ENCODE measurements at places on chromosomes 12 and 14.

DNA sequence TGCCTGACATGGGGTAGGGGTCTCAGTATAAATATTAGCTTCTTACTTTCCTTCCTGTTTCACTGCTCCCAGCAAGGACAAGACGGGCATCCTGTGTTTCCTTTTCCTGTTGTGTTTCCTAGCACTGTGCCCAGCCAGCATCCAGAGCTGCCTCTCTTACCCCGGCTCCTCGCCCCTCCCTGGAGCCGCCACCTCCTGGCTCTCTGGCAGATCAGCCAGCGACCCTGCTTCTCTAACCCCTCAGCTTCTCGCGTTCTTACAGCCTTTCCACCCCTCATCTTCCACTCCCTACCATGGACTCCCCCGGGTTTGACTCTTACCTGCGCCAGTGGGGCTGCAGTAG, 17.8 kb downstream of the HDAC7 start:
- no peak for DNase-seq

DNA sequence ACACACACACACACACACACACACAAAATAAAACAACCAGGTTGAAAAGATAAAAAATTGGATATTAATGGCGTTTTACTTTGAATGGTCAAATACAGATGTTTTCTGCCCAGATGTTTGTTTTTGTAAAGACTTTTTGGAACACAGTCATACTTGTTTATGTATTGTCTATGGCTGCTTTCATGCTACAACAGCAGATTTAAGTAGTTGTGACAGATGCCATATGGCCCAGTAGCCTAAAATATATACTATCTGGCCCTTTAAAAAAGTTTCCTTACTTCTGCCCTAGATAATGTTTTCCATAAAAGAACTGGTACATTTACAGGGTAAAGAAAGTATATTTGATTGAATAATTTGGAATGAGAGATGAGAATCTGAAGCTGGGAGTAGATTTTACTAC, 1362.8 kb upstream of the SEL1L start:
- no peak for DNase-seq

- DNase-seq, result no peak
These were observed 43.8 kb downstream of the CALM1 start for GRCh38 chr14:90440592-90440991.

DNA sequence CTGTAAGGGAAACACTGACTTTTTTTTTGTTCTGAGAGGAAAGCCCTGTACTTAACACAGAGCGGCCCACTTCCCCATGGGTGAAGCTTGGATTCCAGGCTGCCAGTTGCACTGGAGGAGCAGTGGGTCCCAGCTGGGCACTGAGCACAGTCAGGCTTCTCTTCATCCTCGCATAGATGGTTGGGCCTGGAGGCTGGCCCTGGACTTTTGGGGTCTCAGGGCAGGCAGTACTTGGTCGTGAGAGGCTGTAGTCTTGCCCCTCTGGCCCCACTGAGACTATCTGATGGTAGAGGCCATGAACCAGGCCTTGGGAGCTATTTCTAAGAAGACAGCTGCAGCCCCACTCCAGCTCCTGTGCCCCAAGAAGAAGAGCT, 6.2 kb upstream of the LHX5 start:
- no peak for DNase-seq

DNA sequence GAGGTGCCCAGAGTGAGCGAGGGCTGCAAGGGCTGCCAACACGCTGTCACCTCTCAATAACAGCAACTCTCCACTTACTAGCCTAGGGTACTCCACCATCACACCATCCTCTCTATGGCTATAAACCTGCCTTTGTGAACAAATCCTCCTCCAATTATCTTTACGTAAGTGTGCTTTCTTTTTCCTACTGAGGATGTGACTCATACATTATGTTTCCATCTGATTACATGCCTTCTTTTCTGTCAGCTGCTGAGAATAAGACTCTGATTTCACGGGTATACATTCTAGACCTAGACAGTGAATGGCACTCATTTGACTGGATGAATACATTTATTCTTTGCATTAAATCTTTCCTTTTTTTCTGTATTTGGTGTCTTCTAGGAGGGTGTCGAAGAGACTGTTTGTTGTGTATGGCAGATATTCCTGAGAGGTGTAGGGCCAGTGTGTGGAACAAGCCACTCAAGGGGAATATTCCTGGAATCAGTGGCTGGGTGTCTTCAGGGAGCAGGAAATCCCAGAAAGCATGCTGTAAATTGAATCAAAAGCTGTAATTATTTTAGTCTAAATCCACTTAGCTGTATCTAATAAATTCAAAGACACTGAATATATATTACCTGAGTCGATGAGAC, 327.3 kb upstream of the TMTC1 start:
- no peak for DNase-seq

- DNase-seq, result no peak
These were observed 4.5 kb downstream of the CNOT2 start for GRCh38 chr12:70247653-70248199.

GRCh38 chr12:108801736-108802100, 55.7 kb downstream of the SSH1 start:
- no peak for DNase-seq

DNA sequence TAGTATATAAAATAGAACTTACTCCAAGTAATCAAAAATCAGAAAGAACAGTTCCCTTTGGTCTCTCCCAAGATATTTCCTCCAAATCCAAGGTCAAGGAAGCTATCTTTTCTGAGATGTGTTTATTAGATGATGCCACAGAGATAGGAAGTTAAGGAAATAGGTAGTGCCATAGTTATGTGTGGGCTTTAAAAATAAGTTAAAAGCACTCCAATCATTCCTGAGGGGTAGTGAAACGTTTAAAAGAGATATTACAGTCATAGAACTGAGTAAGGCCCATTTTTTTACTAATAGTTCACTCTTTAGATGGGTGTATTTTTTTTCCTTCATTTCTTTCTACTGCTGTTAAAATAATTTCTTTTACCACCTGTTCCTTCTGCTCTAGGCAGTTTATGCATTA, 1630.9 kb upstream of the SEL1L start:
- DNase-seq, result no peak

- DNase-seq, result no peak
These were observed 75.9 kb upstream of the C12orf71 start for GRCh38 chr12:27158297-27158696.

GRCh38 chr12:68944296-68945076, 11.5 kb upstream of the CPM start:
- DNase-seq, result no peak

DNA sequence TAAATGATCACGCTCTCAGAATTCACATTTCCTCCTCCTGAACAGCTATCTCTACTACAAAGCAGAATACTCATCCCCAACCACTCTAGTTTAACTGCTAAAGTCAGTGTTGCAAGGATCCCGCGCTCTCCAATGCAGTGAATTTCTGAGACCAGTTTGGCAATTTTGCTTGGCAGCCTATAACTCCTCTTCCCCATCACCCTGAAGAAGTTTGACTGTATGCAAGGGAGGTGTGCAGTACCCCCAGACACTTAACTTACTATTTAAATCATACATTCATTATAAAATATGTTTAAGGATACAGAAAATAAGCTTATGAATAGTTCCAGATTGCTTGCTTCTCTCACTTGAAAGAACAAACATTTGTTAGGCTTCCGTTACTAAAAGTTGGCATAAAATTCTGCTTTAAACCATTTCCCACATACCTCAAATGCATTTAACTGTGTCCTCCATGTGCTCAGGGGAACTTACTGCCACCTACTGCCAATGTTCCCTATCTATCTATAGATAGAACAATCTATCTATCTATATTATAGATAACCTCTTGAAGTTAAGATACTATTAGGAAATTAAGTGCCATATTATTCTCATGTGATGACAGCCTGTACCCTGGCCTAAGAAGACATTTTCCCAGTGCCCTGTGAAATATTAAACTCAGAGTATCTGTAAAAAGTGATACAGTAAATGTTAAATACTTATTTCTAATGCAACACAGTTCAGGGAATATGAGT, 2.4 kb downstream of the LGR5 start:
- no peak for DNase-seq

DNA sequence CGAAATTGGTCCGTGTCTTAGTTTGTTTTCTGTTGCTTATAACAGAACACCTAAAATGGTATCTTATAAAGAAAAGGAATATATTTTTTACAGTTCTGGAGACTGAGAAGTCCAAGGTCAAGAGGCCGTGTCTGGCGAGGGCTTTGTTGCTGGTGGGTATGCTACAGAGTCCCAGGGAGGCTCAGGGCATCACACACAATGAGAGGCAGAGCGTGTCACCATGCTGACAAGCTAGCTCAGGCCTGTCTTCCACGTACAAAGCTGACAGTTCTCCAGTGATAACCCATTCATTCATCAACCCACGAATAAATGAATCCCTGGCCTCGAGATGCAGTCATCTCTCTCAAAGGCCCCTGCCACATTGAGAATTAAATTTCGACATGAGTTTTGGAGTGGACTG, 56.7 kb upstream of the AEBP2 start:
- DNase-seq, result no peak

GRCh38 chr14:78254911-78255461, 84.8 kb downstream of the NRXN3 start:
- DNase-seq, result no peak

GRCh38 chr14:26765768-26766520, 168.1 kb upstream of the NOVA1 start:
- DNase-seq, result no peak

- peak; percentile 33 for DNase-seq
These were observed 40.5 kb downstream of the SLC2A14 start for GRCh38 chr12:7832059-7832696.

DNA sequence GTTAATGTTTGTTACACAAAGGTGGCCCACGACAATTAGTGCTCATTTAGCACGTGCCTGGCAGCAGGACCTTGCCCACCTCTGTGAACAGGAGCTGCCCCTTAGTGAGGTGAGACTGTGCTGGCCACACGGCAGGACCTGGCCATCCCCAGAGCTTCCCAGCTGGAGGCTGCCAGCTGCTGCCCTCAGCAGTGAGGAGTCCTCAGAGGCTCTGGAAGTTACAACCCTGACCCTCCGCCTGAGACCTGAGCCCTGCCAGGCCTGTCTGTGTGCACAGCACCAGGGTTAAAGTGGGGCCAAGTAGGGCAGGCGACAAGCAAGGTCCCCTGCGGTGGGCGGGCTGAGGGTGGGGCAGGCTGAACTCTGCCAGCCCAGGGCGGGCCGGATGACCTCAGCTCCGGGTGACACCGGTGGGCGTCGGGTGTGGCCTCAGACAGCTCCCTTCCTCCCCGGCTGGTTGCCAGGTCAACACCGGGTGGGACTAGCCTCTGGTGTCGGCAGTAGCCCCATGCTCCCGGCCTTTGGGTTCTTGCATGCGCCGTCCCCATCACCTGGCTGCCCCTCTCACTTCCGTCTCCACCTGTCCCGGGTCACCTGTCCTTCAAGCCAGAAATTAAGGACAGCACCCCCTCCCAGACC, 9.2 kb upstream of the LBHD2 start:
- DNase-seq, result no peak

DNA sequence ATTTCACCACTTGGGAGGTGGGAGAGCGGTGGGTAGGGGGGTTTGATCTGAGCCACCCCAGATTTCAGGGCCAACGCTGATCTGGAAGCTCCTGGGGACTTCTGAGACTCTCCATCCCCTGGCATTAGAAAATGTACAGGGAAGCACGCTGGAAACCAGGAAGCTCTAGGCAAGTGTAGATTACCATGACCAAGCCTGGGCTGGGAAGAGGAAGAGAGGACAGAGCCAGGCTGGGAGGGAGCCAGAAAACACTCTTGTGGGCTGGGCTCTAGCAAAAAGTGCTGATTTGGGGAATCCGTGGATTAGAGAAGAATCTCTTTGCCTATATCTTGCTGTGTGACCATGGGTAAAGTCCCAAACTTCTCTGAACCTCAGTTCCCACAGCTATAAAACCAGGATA, 236.7 kb downstream of the BCL11B start:
- DNase-seq, result no peak

Data from CD4-positive, alpha-beta T cell treated with Interleukin-6 for 4 hours (primary cell).